Progenitor cell of endocrine pancreas (in vitro differentiated cells): ENCODE measurements at places on chromosomes 3 and 15.

GRCh38 chr15:96285729-96286254, 44.7 kb upstream of the NR2F2 start:
- no peak for DNase-seq

- no peak for DNase-seq
Observed at GRCh38 chr15:55248895-55249294, 40.7 kb downstream of the RAB27A start.

DNA sequence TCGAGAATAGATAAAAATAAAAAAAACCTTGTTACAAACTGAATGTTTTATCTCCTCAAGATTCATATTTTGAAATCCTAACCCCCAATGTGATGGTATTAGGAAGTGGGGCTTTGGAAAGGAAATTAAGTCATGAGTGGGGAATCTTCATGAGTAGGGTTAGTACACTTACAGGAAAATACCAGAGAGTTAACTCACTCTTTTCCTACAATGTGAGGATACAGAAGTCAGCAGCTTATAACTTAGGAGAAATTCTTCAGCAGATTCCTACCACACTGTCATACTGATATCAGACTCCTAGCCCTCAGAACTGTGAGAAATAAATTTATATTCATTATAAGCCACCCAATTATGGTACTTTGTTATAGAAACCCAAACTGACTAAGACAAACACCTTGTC, 453.1 kb downstream of the GBE1 start:
- no peak for DNase-seq

- no peak for DNase-seq
Observed at GRCh38 chr15:61084944-61085367, 144.1 kb downstream of the RORA start.

- no peak for DNase-seq
Observed at GRCh38 chr3:64260431-64260830, 35.2 kb upstream of the PRICKLE2 start.

- DNase-seq: no peak
Observed at GRCh38 chr3:8993331-8993730, 30.1 kb upstream of the RAD18 start.

DNA sequence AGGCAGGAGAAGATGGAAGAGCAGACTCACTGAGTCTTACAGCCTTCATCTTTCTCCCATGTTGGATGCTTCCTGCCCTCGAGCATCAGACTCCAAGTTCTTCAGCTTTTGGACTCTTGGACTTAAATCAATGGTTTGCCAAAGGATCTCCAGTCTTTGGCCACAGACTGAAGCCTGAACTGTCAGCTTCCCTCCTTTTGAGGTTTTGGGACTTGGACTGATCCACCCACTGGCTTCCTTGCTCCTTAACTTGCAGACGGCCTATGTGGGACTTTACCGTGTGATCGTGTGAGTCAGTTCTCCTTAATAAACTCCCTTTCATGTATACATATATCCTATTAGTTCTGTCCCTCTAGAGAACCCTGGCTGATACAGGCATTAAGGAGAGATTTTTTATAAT, 62.4 kb upstream of the TNIK start:
- DNase-seq: no peak

GRCh38 chr3:181715571-181716340, 4.0 kb downstream of the SOX2 start:
- DNase-seq: no peak

GRCh38 chr15:39143479-39143878, 437.4 kb upstream of the THBS1 start:
- no peak for DNase-seq

GRCh38 chr3:48938156-48938555, 19.5 kb downstream of the ARIH2 start:
- DNase-seq: no peak

GRCh38 chr3:62187022-62187431, 186.3 kb downstream of the FEZF2 start:
- no peak for DNase-seq

GRCh38 chr15:67240235-67241131, 14.0 kb downstream of the AAGAB start:
- no peak for DNase-seq

DNA sequence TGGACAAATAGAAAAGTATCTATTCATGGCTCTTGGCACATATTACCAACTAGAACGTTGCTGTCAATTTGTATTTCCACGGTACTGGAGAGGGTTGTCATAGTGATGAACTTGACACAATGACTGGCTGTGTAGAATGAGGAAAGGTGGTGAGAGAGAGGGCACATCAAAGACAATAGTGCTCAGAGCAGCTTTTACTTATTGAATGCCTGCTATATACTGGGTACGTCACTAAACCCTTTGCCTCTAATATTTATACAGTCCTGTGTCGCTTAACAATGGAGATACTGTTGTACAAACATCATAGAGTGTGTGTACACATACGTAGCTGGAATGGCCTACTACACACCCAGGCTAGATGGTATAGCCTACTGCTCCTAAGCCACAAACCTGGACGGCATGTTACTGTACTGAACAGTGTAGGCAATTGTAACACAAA, 8.3 kb downstream of the TMPRSS7 start:
- no peak for DNase-seq

GRCh38 chr3:141051443-141052200, 475 bp downstream of the SPSB4 start:
- peak; percentile 59 for DNase-seq

- DNase-seq: no peak
Observed at GRCh38 chr15:39472621-39473297, 108.1 kb upstream of the THBS1 start.

DNA sequence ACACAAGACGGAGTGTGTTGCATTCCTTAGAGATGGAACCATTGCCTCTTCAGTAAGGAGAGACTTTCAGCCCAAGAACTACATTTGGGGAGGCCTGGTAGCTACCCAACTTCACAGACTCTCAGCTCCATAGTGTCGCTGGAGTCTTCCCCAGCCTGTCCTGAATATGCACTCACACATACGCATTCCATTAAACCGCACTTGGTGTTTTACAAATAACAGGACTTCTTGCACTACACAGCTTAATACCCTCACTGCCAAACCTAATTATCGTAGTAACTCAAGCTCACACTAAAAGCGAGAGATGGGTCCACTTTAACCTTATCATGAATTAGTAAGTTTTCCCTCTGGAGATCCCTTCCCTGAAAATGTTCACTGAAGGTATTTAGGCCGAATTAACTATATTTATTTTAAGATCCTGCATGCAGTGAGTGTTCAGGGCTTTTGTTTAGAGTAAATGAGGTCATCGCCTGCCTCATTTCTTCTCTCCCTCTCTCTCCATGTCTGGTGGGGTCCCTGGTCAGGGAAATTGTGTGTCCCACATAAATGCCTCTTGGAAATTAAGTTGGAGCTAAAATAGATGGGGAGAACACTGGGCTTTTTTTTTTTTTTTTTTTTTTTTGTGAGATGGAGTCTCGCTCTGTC, 171.9 kb downstream of the FAM43A start:
- DNase-seq: no peak

DNA sequence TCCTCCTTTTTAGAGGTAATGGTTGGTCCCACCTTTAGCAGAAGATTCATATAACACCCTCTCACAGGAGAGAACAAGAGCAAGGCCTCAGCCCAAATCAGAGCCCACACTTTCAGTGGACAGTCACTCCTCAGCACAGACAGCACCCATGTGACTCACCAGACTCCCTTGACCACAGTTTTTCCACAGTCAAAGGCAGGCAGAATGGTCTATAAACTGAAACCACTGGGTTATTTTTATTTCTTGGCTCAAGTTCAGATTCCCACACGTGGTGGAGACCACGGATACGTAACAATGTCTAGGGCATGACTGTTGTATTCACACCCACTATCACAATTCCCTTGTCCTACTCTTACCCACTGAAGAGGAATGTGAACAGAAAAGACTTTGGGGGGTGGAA, 237.8 kb upstream of the UBE2E1 start:
- no peak for DNase-seq

DNA sequence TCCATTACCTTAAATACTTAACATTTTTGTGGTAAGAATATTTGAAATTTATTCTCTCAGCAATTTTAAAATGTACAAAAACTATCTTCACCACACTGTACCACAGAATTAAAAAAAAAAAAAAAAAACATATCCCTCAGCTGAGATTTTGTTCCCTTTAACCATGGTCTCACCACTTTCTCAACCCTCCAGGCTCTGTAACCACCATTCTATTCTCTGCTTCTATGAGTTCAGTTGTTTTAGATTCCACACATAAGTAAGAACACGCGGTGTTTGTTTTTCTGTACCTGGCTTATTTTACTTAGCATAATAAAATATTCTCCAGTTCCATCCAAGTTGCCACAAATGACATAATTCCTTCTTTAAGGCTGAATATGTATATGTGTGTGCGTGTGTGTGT, 41.5 kb downstream of the CSNK1G1 start:
- no peak for DNase-seq

- DNase-seq: no peak
Observed at GRCh38 chr3:41900265-41900664, 61.6 kb downstream of the ULK4 start.

DNA sequence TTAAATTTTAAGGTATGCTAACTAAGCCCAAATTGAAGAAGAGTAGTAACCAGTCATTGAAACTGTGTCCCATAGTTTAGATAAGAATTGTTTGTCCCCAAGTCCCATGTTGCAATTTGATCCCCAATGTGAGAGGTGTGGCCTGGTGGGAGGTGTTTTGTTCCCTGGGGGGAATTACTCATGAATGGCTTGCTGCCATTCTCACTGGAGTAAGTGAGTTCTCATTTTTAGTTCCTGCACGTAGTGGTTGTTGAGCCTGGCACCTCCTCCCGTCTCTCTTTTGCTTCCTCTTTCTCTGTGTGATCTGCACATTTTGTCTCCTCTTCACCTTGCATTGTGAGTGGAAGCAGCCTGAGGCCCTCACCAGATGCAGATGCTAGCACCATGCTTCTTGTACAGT, 1271.0 kb downstream of the NSUN3 start:
- DNase-seq: no peak

- DNase-seq: no peak
Observed at GRCh38 chr3:118760585-118761290, 273.9 kb downstream of the IGSF11 start.

GRCh38 chr15:100125401-100126191, 216.2 kb downstream of the ADAMTS17 start:
- no peak for DNase-seq

DNA sequence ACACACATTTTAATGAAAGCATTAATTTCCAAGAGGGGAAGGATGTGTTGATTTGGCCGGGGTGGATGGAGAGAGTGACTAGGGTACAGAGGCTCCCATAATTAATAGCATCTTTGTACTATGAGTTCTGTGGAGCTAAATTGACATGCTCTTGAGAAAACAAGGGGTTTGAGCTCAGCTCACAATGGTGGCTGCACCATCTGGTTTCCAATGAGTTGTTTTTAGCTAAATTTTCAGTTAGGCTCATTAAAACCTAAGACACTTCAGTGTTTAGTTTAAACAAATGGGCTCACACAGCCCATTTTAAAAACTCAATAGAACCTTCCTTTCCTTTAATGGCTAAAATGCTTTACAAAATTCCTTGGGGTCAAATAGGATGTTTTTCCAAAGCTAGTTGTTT, 199.7 kb downstream of the TNIK start:
- DNase-seq: no peak

DNA sequence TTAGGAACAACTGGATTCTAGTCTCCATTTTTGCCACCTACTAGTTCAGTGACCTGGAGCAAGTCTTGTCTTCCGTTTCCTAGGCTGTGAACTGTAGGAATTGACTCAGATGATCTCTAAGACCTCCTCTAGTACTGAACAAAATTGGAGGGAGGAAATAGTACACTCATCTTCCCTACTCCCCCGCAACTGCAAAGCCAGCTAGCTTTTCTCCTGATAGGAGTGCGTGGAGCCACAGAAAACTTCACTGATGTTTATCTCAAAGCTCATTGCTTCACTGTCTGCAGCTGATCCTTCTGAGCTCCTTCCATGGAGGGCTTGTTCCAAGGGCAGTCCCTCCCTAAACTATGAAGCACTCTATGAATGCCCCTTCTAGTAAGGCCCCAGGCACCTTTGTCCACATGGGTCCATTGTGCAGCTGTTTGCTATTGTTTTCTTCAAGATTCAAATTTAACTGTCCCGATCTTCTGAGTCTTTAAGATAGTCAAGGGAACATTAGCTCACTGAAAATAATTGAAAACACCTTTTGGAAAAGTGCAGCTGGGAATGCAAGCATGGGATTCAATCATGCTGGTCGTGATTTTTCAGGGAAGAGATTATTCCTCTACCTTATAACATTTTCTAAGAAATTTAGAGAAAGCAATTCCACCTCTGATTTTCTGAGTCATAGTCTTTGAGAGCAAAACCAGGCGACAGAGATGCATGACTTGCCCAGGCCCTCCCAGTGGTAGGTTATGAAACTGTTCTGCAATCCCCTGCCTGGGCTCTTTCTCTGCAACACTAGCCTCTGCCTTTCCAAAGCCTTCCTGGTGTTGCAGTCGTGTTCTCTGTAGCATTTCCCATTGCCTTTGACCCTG, 24.3 kb downstream of the FILIP1L start:
- DNase-seq: no peak

DNA sequence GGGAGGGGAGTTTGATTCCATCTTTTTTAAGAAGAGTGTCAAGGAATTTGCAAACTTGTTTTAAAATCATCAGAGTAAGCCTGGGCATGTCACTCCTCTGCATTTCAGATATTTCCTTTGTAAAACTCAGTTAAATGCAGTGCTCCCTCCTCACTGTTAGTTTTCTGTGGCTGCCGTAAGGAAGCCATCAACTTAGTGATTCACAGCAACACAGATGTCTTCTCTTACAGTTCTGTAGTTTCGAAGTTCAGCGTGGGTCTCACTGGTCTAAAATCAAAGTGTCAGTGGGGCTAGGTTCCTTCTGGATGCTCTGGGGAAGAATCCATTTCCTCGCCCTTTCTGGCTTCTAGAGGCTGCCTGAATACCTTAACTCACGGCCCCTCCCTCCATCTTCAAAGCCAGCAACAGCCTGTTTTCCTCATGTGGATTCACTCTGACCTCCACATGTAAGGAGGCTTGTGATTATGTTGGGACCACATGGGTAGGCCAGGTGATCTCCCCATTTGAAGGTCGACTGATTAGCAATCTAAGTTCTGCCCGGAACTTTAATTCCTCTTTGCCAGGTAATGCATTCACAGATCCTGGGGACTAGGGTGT, 12.4 kb downstream of the ISG20 start:
- no peak for DNase-seq

- no peak for DNase-seq
Observed at GRCh38 chr3:104750581-104750980, 616.1 kb upstream of the ALCAM start.

GRCh38 chr3:158847885-158848284, 46.0 kb downstream of the MFSD1 start:
- DNase-seq: no peak

GRCh38 chr15:42060797-42061196, 33.6 kb downstream of the PLA2G4D start:
- DNase-seq: no peak

- peak; percentile 50 for DNase-seq
Observed at GRCh38 chr15:66698318-66698961, 3.6 kb upstream of the SMAD6 start.

GRCh38 chr3:139758654-139759291, 81.0 kb upstream of the NMNAT3 start:
- DNase-seq: no peak

GRCh38 chr3:12413721-12414255, 70.5 kb upstream of the TSEN2 start:
- DNase-seq: no peak

- no peak for DNase-seq
Observed at GRCh38 chr3:123332124-123332641, 116.7 kb downstream of the ADCY5 start.

GRCh38 chr3:193544289-193544688, 10.4 kb downstream of the ATP13A4 start:
- DNase-seq: no peak
